Colonic mucosa (tissue), 4 donors: ENCODE measurements at places on chromosomes 1 and 21. TPM values are rescaled to one million over a fixed set of nuclear protein-coding genes. Genes with fewer than 3 reads are reported as not detected.

Gene GBP4
- 2.1 TPM for total RNA-seq

Gene OR2M4
- not detected for total RNA-seq

Gene TATDN3
- 9.5 TPM for total RNA-seq

Gene DMBX1
- not detected for total RNA-seq

Gene SPRR2B
- not detected for total RNA-seq

Gene SPRR2G
- not detected for total RNA-seq

DNA sequence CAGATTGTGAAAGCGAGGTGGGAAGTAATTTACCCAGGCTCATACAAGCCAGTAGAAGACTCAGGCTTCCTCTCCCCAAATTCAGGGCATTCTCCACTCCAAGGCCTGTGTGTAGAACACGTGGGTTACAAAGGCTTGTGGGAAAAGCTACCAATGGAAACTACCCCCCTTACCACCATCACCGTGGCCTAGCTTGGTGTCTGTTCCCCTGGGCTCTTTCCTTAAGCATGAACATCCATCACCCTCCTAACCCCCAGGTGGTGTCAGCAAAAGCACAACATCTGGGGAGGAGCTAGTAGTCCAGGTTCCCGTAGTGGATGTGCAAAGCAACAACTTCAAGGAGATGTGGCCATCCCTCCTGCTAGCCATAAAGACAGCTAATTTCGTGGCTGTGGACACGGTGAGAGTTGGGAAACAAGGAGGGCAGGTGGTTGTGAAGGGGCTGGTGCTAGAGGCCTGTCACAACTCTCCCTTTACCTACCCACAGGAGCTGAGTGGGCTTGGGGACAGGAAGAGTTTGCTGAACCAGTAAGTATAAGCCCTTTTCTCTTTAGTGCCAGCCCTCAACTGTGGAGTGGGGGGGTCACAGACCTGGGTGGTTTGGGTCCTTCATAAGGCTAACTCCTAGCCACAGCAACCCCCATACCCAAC is 701 bp upstream of the MUTYH start:
- H3K36me3 ChIP-seq, result no peaks in the 10 kb centered on the region
- H3K27ac ChIP-seq, result peak overlapping the region; percentile 93
- H3K27me3 ChIP-seq, result no peaks in the 10 kb centered on the region
- H3K4me3 ChIP-seq, result peak overlapping the region; percentile 73
- DNase-seq, result no peak

- H3K27ac ChIP-seq, result no peak overlapping the region
- no peaks in the 10 kb centered on the region for H3K4me1 ChIP-seq
- no peaks in the 10 kb centered on the region for H3K27me3 ChIP-seq
- DNase-seq, result no peak
Measured at GRCh38 chr1:194341587-194341986, 1155.2 kb upstream of the B3GALT2 start.

- H3K27me3 ChIP-seq, result no peaks in the 10 kb centered on the region
- no peak overlapping the region for H3K4me3 ChIP-seq
- no peaks in the 10 kb centered on the region for H3K36me3 ChIP-seq
Measured at GRCh38 chr1:95180371-95180770, 53.6 kb upstream of the RWDD3 start.

DNA sequence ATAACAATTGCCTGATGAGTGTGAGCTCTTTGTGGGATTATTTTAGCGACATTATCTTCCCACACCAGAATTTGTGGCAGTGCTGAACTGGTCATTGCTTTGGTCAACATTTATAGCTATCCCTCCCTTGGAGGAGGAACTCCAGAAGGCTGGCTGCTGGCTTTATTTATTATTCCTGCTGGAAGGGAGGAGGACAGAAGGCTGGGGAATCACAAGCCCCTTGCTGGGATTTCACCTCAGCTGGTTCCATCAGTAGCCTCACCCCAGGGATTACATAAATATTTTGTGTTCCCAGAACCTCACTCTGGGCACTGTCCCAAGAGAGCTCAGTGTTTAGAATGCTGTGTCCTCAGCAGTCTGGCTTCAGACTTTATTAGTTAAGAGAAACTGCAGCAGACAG is 102.8 kb upstream of the C1orf21 start:
- no peaks in the 10 kb centered on the region for H3K36me3 ChIP-seq
- H3K27ac ChIP-seq, result no peak overlapping the region
- no peak overlapping the region for H3K4me3 ChIP-seq
- H3K27me3 ChIP-seq, result no peaks in the 10 kb centered on the region

DNA sequence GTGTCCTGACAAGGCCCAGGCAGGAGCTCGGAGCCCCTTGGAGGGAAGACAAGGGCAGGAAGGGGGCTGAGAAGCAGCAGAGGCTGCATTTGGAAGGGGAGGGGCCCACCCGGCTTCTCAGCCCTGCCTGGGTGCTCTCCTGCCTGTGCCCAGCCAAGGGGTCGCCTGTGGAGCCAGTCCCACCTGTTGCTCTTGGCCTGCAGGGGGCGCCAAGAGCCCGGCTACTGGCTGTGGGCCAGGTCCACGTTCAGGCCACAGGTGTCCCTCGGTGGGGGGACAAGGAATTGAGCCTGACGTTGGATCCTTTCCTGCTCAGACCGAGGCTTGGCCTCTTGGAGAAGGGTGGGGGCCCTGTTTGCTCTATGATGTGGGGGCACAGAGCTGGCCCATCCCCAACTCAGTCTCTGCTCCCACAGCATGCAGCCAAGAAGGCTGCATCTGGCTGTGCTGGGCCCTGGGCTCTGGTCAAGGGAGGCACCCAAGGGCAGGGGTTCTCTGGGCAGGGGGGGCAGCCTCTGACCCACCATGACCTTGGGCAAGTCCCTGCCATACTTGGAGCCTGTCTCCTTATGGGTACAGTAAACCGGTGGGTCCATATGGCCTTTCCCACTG is 10.9 kb downstream of the WNT4 start:
- no peaks in the 10 kb centered on the region for H3K27me3 ChIP-seq
- no peak overlapping the region for H3K27ac ChIP-seq
- H3K4me1 ChIP-seq, result no peaks in the 10 kb centered on the region
- H3K36me3 ChIP-seq, result no peaks in the 10 kb centered on the region
- no peak overlapping the region for H3K4me3 ChIP-seq
- peak; percentile 61 for DNase-seq

DNA sequence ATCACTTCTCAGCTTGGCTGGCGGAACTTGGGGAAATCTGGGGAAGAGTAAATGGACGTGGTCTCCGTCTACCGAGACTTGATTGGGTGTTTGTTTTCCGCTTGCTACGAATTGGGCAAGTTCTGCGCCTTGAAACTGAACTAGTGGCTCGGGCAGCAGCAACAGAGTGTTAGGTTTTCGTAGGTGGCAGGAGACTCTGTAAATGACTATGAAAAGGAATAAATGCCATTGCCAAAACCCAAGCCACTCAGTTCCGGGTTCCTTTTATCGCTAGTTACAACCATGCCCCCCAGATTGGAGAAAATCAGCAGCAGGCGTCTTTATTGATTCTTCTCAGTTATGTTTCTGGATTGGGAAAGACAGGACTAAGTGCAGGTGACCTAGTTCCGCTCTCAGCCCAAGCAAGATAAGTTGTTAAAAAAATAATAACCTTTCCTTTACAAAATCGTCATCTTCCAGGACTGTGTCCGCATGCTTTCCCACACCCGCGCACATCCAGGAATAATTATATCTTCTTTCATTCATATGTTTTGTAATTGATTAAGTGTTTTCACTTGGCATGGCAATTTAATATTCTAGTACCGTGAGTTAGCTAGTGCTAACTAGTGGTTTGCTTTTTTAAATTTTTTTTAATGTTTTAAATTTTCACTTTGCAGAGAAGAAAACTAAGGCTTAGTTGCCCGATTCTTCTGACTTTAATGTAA is 3.4 kb downstream of the LHX9 start:
- H3K4me1 ChIP-seq, result peaks cover 15% of the 10 kb centered on the region
- no peak overlapping the region for H3K27ac ChIP-seq
- H3K36me3 ChIP-seq, result no peaks in the 10 kb centered on the region
- H3K4me3 ChIP-seq, result no peak overlapping the region

DNA sequence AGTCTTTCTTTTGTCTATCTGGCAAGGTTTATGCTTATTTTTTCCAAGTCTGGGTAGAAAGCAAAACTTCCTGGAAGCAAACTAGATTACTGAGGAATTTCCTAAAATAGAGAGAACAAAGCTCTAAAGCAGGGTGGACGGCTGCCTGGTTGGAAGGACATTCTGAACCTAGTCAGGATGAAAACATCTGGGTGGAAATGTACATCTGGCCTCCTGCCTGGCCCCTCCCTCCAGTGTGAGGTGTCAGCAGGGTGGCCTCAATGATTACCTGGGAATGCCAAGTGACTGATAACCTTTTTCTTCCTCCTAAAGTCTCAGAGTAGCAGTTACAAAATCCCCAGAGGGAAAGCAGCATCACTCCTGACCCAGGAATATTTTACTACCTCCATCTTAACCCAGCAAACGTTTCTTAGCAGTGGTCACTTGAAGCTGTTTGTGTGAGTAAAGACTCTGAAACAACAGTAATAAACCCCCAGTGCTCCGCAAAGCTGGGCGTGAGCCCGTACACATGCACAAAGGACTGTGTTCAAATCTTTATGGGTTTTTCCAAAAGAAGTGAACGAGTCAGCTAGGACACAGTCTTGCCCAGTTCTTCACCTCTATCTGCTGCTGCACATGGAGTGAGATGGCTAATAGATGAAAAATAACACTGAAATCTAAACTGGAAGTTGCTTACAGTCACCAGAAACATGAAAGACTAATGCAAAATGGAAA is 18.9 kb downstream of the ANGPTL7 start:
- H3K27ac ChIP-seq, result no peak overlapping the region
- H3K4me1 ChIP-seq, result no peaks in the 10 kb centered on the region
- peaks cover 13% of the 10 kb centered on the region for H3K36me3 ChIP-seq
- no peak for DNase-seq

- no peaks in the 10 kb centered on the region for H3K36me3 ChIP-seq
- no peak overlapping the region for H3K4me3 ChIP-seq
- no peak for DNase-seq
- no peaks in the 10 kb centered on the region for H3K4me1 ChIP-seq
- H3K27ac ChIP-seq, result no peak overlapping the region
- H3K27me3 ChIP-seq, result peaks cover 5% of the 10 kb centered on the region
Measured at GRCh38 chr1:47590523-47591225, 152.8 kb downstream of the FOXD2 start.

GRCh38 chr1:147216124-147216523 is 9.0 kb downstream of the FMO5 start:
- H3K4me1 ChIP-seq, result no peaks in the 10 kb centered on the region
- no peaks in the 10 kb centered on the region for H3K36me3 ChIP-seq
- peak overlapping the region; percentile 51 for H3K27ac ChIP-seq
- H3K4me3 ChIP-seq, result no peak overlapping the region

GRCh38 chr21:34857874-34858273 is 189.1 kb downstream of the CLIC6 start:
- H3K36me3 ChIP-seq, result no peaks in the 10 kb centered on the region
- DNase-seq, result no peak
- no peaks in the 10 kb centered on the region for H3K4me1 ChIP-seq
- H3K27ac ChIP-seq, result no peak overlapping the region
- H3K4me3 ChIP-seq, result no peak overlapping the region

GRCh38 chr21:42125571-42126544 is 54.7 kb downstream of the UMODL1 start:
- H3K4me3 ChIP-seq, result no peak overlapping the region
- H3K36me3 ChIP-seq, result no peaks in the 10 kb centered on the region
- H3K4me1 ChIP-seq, result no peaks in the 10 kb centered on the region

- H3K4me3 ChIP-seq, result no peak overlapping the region
- H3K36me3 ChIP-seq, result no peaks in the 10 kb centered on the region
- H3K4me1 ChIP-seq, result no peaks in the 10 kb centered on the region
- no peak overlapping the region for H3K27ac ChIP-seq
- H3K27me3 ChIP-seq, result no peaks in the 10 kb centered on the region
Measured at GRCh38 chr1:215606036-215606435, 38.9 kb downstream of the KCTD3 start.

DNA sequence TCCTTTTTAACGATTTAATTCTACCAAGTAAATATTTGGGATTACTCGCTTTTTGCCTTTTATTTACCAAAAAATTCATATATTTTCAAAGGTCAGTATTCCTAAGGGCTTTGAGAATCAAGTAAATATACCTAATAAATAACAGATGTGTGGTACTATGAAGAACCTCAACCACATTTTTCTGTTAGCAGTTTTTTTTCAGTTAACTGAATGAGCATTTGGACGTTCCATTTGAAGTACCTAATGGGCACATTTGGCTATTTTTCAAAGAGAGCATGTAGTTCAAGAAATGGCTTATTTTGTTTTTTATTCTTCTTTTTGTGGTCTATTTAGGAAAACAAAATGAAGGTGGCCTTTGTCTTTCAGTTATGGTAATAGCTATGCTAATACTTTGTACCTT is 253.0 kb downstream of the GPR52 start:
- no peaks in the 10 kb centered on the region for H3K36me3 ChIP-seq
- no peak overlapping the region for H3K27ac ChIP-seq
- no peaks in the 10 kb centered on the region for H3K27me3 ChIP-seq

DNA sequence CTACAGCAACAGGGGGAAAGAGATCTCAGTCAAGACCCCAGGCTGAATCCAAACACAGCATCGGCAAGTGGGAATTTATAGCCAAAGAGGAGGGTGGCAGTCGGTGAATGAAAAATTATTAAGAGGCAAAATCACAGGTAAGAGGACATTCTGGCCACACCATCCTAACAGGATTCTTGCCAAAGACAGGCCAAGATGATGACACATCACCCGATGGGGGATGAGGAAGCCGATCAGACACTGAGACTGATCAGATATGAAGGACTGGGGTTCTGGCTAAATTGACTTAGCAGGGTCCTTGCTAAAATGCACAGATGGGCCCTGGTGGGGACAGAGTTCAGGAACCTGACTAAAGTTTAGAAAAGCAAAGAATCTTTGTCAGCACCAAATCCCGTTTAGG is 402.2 kb downstream of the SMYD3 start:
- H3K4me1 ChIP-seq, result no peaks in the 10 kb centered on the region
- no peaks in the 10 kb centered on the region for H3K36me3 ChIP-seq
- DNase-seq, result no peak
- H3K4me3 ChIP-seq, result no peak overlapping the region

GRCh38 chr21:41071258-41072171 is 96.4 kb upstream of the BACE2 start:
- no peak overlapping the region for H3K4me3 ChIP-seq
- no peaks in the 10 kb centered on the region for H3K27me3 ChIP-seq

GRCh38 chr1:89354205-89354604 is 9.7 kb upstream of the GBP6 start:
- no peak for DNase-seq
- H3K36me3 ChIP-seq, result no peaks in the 10 kb centered on the region
- no peaks in the 10 kb centered on the region for H3K4me1 ChIP-seq
- no peaks in the 10 kb centered on the region for H3K27me3 ChIP-seq

- no peak overlapping the region for H3K27ac ChIP-seq
- no peak overlapping the region for H3K4me3 ChIP-seq
- H3K4me1 ChIP-seq, result no peaks in the 10 kb centered on the region
- no peaks in the 10 kb centered on the region for H3K36me3 ChIP-seq
Measured at GRCh38 chr1:176754676-176755075, 291.7 kb downstream of the PAPPA2 start.

GRCh38 chr1:20578062-20578461 is 10.8 kb upstream of the CDA start:
- DNase-seq, result no peak
- H3K4me1 ChIP-seq, result no peaks in the 10 kb centered on the region
- H3K27me3 ChIP-seq, result no peaks in the 10 kb centered on the region
- H3K27ac ChIP-seq, result no peak overlapping the region

DNA sequence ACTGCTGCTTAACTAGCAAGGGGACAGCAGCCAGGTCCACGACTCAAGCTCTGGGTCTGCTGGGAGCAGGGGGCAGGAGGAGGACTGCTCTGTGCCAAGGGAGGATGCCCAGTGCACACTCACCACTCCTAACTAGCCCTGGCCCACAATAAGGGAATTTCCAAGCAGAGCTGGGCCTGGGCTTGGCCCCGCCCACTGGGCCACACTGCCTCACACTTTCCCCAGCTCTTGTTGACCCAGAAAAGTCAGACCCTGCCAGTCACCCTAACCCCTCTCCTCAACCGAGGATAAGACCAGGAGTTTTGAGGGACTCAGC is 18.7 kb downstream of the SLC9A1 start:
- no peaks in the 10 kb centered on the region for H3K27me3 ChIP-seq
- peaks cover 21% of the 10 kb centered on the region for H3K4me1 ChIP-seq
- H3K36me3 ChIP-seq, result no peaks in the 10 kb centered on the region
- H3K4me3 ChIP-seq, result no peak overlapping the region
- H3K27ac ChIP-seq, result peak overlapping the region; percentile 60
- no peak for DNase-seq
